ENCODE measurements at places on chromosomes 6 and 20. TPM values are rescaled to one million over a fixed set of nuclear protein-coding genes. Genes with fewer than 3 reads are reported as not detected.

Gene MACROD2
- total RNA-seq: 1.2 TPM

Gene SRF
- 35.5 TPM for total RNA-seq

Gene CAPN11
- not detected for total RNA-seq

Gene BPIFB2
- total RNA-seq: not detected

Gene DPPA5
- total RNA-seq: not detected

Gene C4A
- not detected for total RNA-seq

- DNase-seq: no peak
These were observed 55.8 kb downstream of the SNAI1 start for GRCh38 chr20:50038574-50038991.

GRCh38 chr6:157748839-157749571, 74.0 kb upstream of the SNX9 start:
- DNase-seq: no peak

- no peak for DNase-seq
These were observed 142.6 kb upstream of the PDE10A start for GRCh38 chr6:165805636-165806035.

GRCh38 chr6:55636406-55637102, 57.6 kb upstream of the HMGCLL1 start:
- DNase-seq: peak; percentile 69

GRCh38 chr6:118968416-118968815, 33.5 kb upstream of the MCM9 start:
- no peak for DNase-seq

- no peak for DNase-seq
These were observed 42.2 kb upstream of the EDN3 start for GRCh38 chr20:59258221-59258621.

DNA sequence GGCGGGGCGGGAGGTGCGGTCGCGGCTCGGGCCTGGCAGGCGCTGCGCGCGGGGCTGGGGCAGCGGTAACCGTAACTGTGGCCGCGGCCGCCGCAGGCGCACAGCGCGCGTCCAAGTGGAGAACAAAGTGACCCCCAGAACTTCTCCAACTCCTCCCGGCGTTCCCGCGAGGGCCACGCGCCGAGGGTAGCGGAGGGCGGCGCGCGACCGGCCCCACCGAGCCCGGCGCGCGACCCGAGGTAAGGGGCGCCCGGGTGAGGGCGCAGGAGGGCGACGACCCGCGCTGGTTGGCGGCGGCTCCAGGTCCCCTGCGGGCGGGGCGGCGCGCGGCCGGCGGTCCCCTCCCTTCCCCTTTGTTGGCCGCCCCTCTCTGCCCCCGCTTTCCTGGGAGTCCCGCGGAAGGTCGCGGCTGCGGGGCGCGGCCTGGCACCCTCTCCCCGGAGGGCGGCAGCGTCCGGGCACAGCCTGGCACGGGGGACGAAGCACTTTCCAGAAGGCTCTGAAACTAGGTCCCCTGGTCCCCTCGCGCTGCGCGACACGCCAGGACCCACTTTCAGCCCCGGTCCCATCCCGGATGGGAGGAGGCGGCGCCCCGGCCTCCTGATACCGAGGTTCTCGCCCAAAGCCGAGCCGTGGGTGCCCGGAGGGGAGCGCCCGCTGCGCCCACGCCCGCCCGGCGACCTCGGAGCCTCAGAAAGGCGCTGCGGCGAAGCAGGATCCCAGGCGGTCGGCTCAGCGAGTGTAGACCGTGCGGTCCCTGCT, at the start of gene TIAM2:
Gene TIAM2 (plus strand): TSS at position 62 of the 762 bp plus-strand sequence. CDS start 133,909 bp downstream, outside the sequence.
- no peak for DNase-seq

- DNase-seq: peak; percentile 83
These were observed 29.1 kb downstream of the SHLD1 start for GRCh38 chr20:5779071-5779900.

GRCh38 chr6:8180327-8181159, 78.2 kb upstream of the EEF1E1 start:
- DNase-seq: peak; percentile 64

DNA sequence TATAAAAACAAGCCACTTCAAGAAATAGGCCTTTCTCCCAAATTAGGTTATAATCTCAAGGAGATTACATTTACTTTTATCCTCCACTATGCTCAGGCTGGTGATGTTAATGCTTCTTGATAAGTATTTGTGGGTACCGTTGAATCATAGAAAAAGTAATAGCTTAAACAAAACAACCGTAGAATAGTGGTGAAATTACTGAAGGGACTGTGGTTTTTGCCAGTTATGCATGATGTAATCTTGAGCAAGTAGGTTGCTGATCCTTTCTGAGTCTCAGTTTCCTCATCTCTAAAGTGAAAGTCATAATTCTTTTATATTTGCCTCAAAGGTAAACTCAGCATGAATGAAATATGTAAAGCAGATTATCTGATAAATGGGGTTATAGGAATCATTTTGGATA, 187.3 kb upstream of the JAG1 start:
- peak; percentile 56 for DNase-seq

DNA sequence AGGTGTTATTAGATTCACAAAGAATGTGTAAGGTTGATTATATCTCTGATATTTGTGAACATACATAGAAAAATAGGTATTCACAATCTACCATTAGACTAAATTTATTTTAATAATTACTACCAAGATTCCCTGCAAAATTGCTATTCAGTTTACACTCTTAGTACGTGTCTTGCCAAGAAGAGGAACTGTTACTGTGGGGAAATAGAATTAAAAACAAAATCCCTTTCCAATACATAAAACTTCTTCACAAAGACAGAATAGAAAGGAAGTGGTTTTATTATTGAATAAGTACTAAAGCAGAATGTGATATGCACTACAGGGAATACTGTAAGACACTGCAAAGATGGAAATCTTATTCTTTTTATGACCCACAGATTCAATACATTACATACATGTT, 17.0 kb downstream of the RAB32 start:
- DNase-seq: no peak

DNA sequence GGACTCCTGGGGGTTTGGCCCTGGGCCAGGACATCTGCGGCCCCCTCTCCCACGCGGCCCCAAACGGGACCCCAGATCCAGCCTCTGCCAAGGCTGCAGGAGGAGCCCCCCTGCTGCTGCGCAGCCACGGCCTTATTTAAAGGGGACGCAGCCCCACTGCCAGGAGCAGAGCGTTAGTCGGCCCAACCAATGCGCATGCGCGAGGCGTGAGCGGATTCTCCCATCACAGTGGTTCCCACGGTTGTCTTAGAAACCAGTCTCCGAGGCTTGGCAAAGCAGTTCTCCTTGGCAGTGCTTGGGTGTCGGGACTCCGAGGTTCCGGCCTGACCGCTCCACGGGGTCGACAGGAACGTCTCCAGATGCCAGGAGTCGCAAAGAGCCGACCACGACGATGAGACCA, 288.3 kb upstream of the ZNF337 start:
- no peak for DNase-seq

GRCh38 chr20:59600472-59600871, 3.9 kb upstream of the PHACTR3 start:
- no peak for DNase-seq

DNA sequence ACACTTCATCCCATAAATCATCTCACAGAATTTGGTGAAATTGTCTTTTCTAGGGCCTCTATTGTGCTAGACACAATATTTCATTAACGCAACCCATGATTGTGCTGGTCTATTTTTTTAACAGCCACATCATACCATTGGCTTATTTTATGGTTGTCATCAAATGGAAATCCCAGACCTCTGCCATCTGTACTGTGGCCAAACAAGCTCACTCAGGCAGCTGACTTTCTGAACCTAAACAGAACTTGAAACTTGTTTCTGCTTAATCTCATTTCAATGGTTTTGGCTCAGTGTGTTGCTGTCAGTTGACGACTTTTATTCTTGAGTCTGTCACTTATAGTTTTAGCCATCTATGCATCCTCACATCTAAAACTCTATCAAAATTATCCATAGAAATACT, 111.8 kb downstream of the HAO1 start:
- no peak for DNase-seq
